Neural progenitor cell (in vitro differentiated cells): ENCODE measurements at places on chromosomes 16 and 17. TPM values are rescaled to one million over a fixed set of nuclear protein-coding genes. Genes with fewer than 3 reads are reported as not detected.

GRCh38 chr16:66298571-66299120, 67.8 kb upstream of the CDH5 start:
- no peak for DNase-seq

GRCh38 chr17:48002266-48002915, 31.5 kb downstream of the CDK5RAP3 start:
- DNase-seq = peak; percentile 48

- peak; percentile 82 for DNase-seq
These were observed 13.1 kb upstream of the PRR35 start for GRCh38 chr16:546909-547770.

DNA sequence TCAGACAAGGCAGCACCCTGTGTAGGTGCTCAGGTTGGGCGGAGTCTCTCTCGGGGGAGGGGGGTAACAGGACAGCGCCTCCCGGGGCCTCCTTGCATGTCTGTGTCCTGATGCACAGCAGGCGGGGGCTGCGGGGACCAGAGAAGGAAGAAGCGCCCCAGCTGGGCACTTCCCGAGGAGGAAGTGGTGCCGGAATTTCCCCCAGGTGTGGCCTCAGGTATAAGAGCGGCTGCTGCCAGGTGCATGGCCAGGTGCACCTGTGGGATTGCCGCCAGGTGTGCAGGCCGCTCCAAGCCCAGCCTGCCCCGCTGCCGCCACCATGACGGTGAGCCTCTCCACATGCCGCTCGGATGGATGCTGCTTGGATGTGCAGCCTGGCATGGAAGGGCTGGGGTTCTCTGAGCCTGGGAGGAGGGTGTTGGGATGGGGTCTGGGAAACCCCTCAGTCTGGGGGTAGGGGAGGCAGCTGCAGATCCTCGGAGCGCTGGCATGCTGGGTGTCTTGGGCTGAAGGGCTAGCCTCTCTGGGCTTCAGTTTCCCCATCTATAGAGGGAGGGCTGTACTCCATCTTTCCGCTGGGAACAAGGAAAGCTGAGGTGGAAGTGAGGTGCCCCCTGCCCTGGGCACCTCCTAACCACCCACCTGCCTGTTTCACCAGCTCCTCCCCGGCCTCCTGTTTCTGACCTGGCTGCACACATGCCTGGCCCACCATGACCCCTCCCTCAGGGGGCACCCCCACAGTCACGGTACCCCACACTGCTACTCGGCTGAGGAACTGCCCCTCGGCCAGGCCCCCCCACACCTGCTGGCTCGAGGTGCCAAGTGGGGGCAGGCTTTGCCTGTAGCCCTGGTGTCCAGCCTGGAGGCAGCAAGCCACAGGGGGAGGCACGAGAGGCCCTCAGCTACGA, at the start of gene IL17C:
TSS of gene IL17C (plus strand) at position 250 of the 908 bp plus-strand sequence. CDS start at position 320, 70 bp downstream.
- no peak for DNase-seq

Gene GPRC5C
- total RNA-seq = 13.5 and 42.0 TPM in 2 replicates

- no peak for DNase-seq
These were observed 128.2 kb upstream of the COX10 start for GRCh38 chr17:13940858-13941665.

DNA sequence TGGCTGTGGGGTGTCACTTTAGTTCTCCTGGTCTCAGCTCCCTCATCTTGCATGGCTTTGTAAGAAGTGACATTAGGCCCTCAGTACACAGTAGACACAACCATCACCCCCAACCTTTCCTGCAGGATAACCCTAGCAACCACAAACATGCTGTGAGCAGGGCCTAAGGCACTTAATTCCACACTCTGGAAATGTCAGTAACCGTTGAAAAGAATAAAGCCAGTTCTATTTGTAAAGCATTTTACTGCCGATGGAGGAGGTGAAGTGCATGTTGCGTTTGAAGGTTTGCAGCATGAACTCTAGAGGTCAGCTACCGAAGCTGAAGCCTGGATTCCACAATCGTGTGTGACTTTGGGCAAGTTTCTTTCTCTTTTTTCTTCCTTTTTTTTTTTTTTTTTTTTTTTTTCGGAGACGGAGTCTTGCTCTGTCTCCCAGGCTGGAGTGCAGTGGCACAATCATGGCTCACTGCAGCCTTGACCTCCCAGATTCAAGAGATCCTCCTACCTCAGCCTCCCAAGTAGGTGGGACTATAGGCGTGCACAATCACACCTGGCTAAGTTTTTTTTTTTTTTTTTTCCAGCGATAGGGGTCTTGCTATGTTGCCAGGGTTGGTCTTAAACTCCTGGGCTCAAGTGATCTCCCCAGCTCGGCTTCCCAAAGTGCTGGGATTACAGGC, 26.1 kb upstream of the TOB1 start:
- DNase-seq = no peak

- no peak for DNase-seq
These were observed 66.6 kb upstream of the ELAC2 start for GRCh38 chr17:13084420-13084819.
